ENCODE measurements at places on chromosomes 7 and 10.

DNA sequence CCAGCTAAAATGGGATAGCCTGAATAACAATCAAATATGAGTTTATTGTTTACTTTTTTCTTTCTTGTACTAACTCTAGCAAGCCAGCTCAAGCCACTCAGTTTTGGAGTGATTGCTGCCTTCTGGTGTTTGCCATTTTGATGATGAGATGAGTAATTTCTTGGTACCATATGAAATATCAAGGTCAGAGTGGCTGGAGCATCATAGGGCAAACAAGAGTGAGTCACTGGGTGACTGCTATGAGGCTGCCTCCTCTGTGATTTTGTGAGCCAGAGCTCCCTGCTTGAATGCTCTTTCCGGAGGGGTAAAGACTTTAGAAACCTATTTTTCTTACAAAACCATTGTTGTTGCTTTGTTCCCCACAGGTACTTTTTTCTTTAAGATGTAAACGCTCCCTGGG lies 295.6 kb downstream of the PRKG1 start:
- DNase-seq = no peak

GRCh38 chr10:70518695-70519094 lies 40.1 kb downstream of the PALD1 start:
- no peak for DNase-seq

GRCh38 chr10:5862360-5862961 lies 27.2 kb downstream of the ANKRD16 start:
- DNase-seq = no peak

DNA sequence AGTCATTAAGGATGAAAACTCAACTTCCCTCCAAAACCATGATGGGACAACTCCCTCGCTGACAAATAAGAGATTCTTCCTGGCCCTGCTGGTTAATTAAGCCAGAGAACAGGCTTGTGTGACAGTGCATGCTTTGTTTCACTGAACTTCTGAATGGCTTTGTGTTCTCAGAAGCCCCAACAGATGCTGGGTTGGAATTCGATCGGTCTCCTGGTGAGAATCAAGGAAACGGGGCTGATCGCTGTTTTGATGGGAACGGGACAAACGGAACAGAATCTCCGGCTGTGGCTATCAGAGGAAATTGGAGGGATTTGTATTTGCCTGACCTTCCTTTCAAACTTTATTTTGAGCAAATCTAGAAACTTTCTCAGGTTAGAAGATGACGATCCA lies 145.0 kb downstream of the RNF216 start:
- no peak for DNase-seq

DNA sequence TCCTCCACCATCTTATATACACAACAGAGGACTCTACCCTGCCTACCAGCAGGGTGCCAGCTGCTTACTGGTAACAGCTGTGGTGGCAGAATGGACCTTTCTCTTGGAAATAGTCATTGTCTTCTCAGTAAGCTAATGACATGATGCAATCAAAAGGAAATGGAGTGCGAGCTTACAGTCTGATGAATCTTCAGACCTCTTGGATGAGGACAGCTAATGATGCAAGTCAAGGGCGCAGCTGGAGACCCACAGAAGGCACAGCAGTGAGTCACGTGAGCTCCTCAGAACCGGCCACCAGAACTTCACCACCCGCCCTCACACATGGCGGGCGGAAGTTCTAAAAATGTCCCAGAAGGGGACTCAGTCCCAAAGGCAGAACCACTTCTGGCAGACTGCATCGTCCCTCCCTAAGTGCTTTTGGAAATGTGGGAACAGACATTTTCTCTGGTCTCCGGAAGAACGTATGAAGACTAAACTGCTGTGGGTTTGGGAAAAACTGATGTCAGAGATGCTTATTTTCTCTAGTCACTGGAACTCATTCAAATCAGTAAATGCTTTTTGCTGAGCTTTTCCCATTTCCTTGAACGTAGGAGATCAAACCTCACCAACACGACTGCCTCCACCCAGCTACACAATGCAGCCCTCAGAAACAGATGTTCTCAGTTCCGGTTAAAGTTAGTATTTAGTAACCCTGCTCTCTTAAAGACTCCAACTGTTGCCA lies 96.4 kb downstream of the FAS start:
- peak; percentile 86 for DNase-seq

DNA sequence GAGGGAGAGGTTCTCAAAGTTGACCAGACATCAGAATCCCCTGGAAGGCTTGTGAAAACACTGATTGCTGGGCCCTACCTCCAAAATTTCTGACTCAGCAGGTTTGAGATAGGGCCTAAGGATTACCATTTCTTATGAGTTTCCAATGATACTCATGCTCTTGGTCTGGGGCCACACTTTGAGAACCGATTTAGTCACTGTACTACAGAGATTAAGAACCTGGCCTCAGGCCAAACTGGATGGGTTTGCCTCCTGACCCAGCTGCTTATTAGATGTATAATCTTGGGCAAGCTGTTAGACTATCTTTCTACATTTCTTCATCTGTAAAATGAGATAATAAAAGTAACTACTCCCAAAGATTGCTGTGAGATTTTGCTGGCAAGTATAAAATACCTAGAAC lies 77.1 kb upstream of the SCIN start:
- no peak for DNase-seq
